ENCODE measurements at places on chromosomes 2 and 18.

- DNase-seq, result no peak
Observed at GRCh38 chr2:112147382-112148168, 9.4 kb downstream of the FBLN7 start.

- DNase-seq, result no peak
Observed at GRCh38 chr18:75219745-75220375, 9.3 kb downstream of the TSHZ1 start.

DNA sequence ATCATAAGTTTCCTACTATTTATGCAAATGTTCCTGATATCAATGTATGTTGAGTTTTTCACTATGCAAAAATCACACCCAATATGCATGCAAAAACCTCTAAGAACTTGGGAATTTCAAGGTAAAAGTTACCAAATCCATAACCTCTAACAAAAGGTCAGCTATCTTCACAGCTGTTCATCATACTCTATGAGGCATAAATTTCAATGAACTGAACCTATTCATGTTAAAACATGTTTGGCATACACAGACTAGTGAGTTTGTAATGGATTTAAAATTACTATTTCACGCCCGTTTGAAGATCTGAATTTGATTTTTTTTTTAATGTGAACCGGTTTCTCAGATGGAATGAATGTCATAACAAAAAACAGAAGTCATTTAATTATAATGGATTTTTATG is 100.2 kb downstream of the ATAD2B start:
- no peak for DNase-seq

- DNase-seq, result no peak
Observed at GRCh38 chr2:158580760-158581159, 124.0 kb downstream of the PKP4 start.

GRCh38 chr18:35095983-35096676 is 54.9 kb downstream of the MAPRE2 start:
- no peak for DNase-seq

GRCh38 chr2:174771631-174772471 is 7.6 kb upstream of the CHRNA1 start:
- DNase-seq, result no peak

DNA sequence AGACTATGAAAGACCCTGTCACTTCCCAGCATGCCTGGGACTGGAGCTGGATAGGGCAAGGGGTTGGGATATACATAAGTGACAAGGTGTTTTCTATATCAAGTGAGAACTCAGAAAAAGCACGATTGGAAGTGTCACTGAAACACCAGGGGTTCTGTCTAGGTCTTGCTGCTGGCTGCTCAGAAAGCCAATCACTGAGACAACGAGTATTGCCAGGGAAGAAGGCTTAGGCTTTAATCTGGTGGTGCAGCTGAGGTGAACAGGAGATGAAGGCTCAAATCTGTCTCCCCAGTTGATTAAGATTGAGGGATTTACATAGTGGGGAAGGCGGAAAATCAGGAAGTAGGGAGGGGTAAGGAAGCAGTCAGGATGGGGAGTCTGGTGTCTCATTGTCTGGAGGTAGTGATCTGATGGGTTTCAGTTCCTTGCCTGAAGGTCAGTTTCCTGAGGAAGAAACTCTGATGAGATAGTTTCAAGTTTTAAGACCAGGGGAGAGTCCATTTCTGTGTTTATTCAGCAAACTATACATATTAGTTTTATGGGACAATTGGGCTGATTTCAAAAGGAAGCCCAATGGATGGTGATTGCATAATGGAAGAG is 3.5 kb upstream of the C2orf74 start:
- no peak for DNase-seq

DNA sequence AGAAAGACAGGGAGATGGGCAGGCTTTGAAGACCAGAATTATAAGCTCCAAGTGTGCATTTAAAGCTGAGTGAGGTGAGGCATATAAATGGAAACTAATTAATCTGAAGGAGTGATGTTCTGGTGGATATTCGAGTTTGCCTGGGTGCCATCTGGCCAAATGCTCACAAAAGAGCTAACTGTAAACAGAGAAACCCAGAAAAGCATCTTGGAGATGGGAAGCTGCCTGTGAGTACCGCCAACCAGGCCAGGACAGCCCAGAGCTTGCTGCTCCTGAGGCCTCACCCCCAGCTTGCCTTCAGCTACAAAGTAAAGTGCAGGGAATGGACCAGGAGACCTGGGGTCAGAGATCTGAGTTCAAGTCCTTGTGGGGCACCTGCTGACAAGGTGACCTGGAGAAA is 446.1 kb upstream of the MYT1L start:
- DNase-seq, result no peak

DNA sequence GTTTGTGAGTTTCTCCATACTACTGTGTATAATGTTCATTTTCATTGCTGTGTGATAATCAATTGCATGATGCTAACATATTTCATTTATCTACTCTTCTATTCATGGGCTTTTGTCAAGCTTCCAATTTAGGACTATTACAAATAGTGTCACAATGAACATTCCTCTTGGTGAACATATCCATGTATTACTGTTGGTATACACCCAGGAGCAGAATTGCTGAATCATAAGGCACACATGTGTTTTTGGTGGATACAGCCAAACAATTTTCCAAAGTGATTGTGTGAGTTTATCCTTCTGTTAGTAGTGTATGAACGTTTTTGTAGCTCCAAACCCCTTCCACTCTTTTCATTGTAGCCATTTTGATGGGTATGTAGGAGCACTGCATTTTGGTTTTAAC is 101.6 kb upstream of the COPS8 start:
- no peak for DNase-seq

DNA sequence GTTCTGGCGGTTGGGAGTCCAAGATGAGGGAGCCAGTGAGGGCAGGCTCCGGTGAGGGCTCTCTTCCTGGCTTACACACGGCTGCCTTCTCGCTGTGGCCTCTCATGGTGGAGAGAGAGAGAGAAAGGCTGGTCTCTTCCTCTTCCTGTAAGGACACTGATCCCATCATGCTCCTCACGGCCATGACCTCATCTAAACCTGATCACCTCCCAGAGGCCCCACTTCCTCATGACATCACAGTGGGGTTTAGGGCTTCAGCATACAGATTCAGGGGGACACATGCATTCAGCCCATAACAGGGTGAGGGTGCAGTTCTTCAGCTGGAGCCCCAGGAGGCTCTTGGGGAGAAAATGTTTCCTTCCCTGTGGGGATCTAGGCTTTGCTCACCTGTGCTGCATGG is 29.2 kb downstream of the AGAP1 start:
- DNase-seq, result no peak

GRCh38 chr2:31238906-31239592 is 5.1 kb downstream of the EHD3 start:
- no peak for DNase-seq

DNA sequence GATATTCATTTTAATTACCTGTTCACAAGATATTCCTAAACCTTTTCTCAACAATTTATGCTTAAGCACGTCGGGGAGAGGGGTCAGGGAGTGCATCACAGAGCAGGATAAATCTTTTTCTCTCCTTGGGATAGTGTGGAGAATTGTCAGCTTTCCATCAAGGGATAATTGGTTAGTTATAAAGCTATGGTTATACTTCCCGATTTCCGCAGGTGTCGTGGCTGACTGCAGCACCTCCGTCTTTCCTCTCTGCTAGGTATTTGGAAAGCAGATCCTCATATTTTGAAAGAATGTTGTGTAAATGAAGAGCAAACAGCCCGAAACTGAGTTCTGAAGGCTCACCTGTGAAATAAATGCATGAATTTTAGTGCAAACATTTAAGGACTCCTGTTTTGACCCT is 778 bp downstream of the DYNC2LI1 start:
- no peak for DNase-seq

GRCh38 chr2:229658004-229658403 is 56.4 kb downstream of the DNER start:
- DNase-seq, result no peak

GRCh38 chr2:145012806-145013205 is 492.9 kb upstream of the ZEB2 start:
- no peak for DNase-seq

- DNase-seq, result no peak
Observed at GRCh38 chr18:22194151-22194598, 24.8 kb downstream of the GATA6 start.

DNA sequence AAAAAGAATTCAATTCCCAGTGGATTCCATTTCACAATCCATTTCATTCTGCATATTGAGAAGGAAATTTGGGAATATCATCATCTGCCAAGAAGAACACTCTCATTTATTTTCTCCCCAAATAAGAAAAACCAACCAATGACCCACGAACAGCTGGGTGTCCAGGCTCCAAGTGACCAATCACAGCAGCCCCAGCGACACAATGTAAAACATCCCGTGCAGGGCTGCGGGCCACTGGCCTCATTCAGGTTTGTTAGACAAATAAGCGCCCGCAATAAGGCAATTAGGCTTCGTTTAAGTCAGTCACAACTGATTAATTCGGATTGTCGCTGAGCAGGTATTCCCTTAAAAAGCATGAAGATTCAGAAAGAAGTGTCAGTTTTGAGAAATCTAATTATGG is 378.6 kb downstream of the EIPR1 start:
- DNase-seq, result no peak

DNA sequence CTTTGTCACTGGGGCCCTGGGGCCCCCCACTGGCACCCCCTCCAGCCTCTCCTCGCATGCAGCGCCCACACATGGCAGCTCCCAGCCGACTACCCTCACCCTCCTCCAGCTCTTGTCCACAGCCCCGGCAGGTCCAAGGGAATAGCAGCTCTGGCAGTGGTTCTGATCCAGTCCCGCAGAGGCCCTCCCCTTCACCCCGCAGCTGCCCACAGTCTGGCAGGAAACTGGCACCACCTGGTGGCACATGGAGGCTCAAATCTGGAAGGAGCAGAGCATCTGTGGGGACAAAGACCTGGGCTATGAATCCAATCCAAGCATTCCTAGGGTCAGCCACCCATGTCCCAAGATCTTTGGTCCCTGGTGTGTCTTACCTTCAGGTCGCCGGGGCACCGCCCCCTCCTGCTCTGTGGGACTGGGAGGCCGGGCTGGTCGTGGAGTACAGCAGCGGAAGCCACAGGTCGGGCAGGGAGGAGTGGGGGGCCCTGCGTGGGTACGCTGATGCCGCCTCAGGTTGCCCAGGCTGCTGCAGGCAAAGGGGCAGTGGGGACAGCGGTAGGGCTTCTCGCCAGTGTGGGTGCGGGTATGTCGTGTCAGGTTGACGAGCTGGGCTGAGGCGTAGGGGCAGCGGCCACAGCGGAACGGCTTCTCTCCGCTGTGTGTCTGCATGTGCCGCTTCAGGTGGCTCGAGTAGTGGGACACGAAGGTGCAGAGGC is 2.3 kb downstream of the ZNF513 start:
- DNase-seq, result no peak

GRCh38 chr2:226661789-226662545 is 137.7 kb downstream of the IRS1 start:
- no peak for DNase-seq

DNA sequence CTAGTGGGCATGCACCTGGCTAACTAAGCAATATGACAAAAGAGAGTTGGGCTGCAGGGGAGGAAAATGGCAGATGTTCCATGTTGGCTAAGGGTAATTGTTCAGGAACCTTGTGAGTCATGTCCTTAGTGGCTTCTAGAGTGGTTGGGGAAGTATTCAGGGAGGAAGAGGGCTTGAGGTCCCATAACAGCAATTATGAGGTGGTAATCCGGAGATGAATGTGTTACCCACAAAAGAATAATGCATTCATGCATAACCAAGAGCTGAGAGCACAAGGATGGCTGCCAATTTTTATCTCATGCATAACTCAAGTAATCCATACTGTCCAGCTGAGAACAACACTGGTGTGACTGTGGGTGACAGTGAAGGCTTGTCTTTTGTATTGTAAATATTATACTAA is 42.9 kb downstream of the TMEFF2 start:
- DNase-seq, result peak; percentile 36

DNA sequence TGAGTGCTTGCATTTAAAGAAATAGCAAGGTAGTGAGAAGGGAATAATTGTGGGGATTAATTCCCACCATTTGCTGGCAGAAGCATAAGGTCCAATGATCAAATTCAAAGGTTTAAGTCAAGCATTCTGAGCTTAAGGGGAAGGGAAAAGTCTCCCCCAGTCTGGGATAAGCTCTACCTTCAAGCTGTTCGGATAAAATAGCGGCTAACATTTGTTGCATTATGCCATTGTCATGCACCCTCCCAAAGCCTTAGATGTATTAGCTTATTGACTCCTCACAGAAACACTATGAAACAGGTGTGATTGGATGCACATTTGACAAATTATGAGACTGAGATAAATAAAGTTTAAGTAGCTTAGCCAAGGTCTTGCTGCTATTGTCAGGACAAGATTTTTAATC is 52.2 kb upstream of the TGIF1 start:
- no peak for DNase-seq

- no peak for DNase-seq
Observed at GRCh38 chr2:72211777-72212485, 64.3 kb upstream of the CYP26B1 start.

GRCh38 chr2:240956171-240956934 is 42.1 kb upstream of the SNED1 start:
- no peak for DNase-seq

DNA sequence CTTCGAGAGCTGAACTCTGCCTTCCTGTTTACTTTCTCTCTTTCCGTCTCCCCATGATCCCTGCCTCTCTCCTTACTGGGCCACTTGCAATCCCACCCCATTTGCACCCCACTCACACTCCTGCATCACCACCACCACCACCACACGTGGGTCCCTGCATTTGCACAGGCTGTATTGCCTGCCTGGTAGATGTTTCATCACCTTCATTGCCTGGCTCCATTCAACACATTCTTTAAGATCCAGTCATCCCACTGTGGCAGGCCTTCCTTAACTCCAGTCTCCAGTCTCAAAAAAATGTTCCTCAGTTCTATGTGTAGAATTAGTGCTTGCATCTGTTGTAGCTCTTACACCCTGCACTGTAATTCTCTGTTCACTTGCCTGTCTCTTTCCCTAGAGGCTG is 13.9 kb downstream of the NOSTRIN start:
- DNase-seq, result no peak

Data from NCI-H187 (cell line).